ENCODE measurements at places on chromosomes 6 and 20.

DNA sequence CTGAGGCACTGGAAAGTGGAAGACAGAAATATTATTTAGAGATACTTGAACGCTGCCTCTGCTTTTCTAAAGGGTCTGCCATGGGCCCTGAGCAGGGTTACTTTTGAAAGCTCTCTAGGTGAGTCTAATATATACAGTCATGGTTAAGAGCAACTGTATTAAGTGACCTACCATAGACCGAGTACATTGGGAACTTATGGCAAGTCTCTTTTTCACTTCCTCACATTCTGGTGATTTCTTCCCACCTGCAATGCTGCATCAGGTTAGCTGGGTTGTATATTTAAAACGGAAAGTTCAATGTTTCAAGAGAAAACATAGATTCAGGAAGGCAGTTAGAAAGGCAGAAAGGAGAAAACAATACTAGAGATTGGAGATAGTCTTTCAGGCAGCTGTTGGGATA is 154.7 kb downstream of the PHF3 start:
- DNase-seq: no peak

- DNase-seq: no peak
Measured at GRCh38 chr6:168708984-168709383, 268.0 kb downstream of the SMOC2 start.

DNA sequence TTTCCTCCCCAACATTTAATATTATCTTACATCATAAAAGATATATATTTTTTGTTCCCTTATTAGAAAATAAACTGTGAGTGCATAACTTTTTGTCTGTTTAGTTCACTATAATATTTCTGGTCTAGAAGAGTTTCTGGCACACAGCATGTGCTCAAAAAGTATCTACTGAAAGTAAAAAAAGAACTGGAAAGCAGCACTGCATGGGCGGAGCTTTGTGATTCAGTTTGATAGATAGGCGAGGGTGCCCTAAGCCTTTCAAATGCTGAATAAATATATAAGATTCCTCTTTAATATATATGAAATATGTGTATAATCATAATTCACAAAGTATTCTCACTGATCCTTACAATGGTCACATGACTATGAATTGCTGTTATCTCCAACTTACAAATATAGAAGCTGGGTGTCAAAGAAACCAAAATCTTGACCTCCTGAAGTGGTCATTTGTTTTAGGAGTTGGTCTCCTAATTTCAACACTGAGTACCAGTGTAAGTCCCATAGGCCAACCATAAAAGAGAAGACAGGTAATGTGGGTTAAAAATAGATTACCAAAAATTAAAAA is 50.8 kb downstream of the OR2B2 start:
- no peak for DNase-seq

DNA sequence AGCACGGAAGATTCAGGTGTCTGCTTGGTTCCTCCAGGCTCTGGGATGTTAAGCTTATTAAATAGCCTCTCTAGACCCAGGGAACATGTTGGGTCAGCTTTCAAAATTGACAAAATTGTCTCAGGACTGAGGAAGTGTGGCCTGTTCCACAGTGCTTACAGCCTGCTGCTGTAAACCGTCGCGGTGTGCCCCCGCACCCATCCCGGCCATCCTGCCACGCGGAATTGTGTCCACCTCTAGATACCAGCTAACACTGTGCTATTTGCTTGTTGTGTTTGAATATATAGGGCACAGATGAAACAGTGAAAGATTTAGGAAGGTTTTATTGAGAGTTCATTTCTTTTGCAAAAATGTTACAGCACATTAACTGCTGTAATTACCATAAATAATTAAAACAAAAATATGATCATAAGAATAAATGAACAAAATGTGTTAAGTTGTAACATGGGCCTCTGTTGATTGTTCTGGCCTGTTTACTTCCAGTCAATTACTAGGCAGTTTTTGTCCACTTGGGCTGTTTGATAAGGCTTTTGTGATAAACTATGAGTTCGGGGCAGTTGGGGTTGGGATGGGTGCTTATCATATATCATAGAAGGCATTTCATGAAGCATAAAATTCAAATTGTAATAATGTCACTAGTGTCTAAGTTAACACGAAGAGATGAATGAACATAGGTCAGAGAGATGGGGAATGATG is 77.4 kb downstream of the ARID1B start:
- DNase-seq: no peak

- DNase-seq: no peak
Measured at GRCh38 chr6:6584310-6585002, 4.1 kb upstream of the LY86 start.

DNA sequence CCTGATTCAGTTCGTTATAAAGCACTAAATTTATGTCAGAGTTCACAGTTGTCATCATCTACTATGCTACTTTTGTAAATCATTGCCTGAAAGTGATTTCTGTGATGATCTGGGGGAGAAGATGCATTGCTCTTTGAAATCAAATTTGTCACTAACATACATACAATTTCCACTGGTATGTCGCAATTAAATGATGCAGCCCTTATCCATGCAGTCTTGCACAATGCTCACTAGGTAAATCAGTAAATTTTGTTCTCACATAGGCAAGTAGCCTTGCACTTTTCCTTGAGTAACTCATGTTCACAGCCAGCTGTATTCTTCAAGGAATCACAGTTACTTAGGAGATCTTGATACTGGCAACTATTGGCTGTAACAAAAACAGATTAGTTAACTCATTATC is 20.8 kb downstream of the CRISP2 start:
- no peak for DNase-seq

DNA sequence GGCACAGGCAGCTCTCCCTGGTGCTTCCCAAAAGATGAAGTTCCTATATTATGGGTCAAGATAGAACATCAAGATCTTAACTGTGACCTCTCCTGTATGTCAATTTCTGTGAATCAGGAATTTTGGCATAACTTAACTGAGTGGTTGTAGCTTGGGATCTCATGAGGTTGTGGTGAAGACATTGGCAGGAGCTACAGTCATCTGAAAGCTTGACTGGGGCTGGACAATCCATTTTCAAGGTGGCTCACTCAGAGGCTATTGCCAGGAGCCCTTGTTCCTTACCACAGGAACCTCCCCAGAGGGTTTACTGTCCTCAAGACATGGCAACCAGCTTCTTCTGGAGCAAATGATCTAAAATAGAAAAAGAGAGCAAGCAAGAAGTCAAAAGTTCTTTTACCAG is 252.2 kb downstream of the ADGB start:
- no peak for DNase-seq

DNA sequence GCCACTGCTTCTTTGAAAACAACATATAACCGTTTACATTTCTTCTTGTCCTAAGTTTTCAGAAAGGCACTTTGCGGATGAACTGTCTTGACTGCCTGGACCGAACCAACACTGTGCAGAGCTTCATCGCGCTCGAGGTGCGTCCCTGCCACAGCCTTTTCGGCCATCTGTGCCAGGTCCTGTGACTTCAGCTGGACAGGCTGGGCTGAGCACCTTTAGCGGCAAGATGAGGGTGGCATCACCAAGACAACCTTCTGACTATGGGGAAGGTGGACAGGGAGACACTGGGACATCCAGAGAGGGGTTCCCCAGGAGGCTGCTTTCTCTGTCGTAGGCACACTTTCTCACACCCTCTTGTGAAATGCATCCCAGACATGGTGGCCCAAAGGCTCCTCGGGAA is 82.1 kb downstream of the SYNJ2 start:
- DNase-seq: no peak

DNA sequence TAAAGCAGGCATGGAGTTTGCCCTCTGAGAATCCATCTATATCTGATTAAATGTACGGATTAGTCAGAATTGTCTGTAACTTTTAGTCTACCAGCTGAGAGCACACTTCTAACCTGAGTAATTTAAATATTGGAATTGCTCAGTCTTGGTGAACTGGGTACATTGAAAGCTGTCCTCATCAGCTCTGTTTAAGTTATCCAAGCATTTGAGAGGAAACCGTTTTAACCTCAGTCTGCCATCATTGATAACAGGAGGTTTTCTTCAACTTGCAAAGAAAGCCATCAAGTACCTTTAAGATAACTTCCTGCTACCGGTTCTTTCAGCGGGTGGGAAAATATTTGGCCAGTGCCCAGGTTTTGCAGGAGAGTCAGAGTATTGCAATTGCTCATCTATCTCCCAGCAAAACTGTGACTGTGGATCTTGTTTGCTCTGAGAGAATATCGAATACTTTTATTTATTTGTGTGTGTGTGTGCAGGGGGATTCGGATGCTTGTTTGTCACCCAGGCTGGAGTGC is 31.1 kb upstream of the F13A1 start:
- DNase-seq: no peak

DNA sequence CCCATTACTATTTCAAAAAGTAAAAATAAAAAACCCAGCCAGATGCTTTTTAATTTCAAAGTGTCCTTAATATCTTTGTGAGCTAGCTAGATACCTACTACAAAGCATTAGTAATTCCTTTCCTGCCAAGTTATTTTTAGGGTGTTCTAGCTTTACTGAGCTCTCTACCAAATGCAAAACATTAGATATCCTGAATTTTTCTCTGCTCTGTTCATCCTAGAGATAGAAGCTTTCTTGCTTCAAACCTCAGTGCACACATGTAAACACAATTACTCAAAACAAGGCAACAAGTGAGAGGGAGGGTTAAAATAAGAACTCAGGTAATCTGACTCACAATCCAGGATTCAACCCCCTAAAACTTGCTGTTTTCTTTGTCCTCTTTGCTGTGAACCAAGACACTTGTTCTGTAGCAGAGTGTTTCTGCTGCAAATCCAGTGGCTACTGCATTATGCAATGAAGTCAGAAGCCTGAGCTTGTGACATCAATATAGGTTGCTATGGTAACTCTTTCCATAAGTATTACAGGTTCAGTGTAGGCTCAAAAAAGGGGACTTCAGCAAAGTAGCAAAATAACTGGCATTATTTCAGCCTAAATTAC is 72.6 kb upstream of the STXBP5 start:
- no peak for DNase-seq

- no peak for DNase-seq
Measured at GRCh38 chr6:3526962-3527650, 70.3 kb upstream of the SLC22A23 start.

GRCh38 chr6:169894377-169894960 is 143.0 kb downstream of the ERMARD start:
- DNase-seq: no peak

DNA sequence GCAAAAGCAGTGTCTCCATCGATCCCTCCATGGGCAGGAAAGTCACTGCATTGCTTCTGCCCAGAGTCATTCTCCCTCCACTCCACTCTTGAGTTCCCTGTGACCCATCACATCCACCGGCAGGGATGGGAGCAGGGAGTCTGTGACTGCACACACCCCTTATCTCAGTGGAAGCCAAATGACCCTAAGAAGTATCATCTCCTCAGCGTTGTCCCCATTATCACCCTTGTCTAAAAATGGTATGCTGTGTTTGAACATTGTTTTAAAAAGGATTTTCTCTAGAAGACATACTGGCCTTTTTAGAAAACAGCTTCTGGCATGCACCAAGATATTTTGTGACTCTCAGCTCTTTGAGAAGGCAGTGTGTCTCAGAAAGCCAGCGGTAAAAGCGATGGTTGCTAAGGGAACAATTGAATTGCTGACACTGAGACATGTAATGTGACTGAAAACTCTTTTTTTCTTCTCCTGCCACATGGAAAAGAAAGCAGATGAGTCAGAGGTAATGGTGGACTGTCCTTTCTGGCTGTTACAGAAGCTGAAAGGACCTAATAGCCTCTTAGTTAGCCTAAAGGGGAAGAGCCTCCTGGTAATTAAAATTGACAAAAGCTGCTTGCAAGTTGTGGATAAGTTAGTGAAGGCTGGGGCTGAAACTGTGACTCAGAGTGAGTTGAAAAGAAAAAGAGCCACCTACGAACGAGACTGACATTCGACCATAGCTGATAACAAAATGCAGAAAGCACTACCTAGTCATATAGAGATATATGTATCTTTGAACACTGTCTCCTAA is 120.5 kb downstream of the MAP3K7 start:
- DNase-seq: no peak

GRCh38 chr20:57243480-57244220 is 22.8 kb downstream of the BMP7 start:
- DNase-seq: no peak

GRCh38 chr6:11307226-11307625 is 74.8 kb upstream of the NEDD9 start:
- DNase-seq: no peak

GRCh38 chr20:47576516-47577033 is 74.9 kb downstream of the NCOA3 start:
- peak; percentile 77 for DNase-seq

- DNase-seq: no peak
Measured at GRCh38 chr6:33428224-33428965, 8.5 kb downstream of the SYNGAP1 start.

- no peak for DNase-seq
Measured at GRCh38 chr20:12596863-12597262, 411.9 kb upstream of the SPTLC3 start.

DNA sequence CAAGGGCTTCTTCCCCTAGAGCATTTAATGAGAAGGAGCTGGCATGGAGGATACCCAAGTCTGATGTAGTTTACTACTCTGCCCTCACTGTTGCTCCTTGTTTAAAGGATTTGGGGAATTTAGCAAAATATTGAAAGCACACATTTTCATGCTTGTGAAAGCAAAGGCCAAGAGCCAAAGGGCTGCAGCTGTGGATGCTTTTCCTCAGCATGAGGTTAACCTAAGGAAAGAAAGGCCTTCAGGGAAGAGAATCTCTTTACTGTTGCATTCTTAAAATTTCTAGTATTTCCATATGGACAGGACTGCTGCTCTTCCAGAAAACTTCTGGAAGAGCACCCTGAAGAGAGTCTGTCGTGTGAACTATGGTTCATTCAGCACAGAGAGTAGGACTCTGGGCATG is 45.9 kb upstream of the SASH1 start:
- DNase-seq: no peak

GRCh38 chr6:5151360-5151954 is 66.3 kb downstream of the PPP1R3G start:
- DNase-seq: no peak

DNA sequence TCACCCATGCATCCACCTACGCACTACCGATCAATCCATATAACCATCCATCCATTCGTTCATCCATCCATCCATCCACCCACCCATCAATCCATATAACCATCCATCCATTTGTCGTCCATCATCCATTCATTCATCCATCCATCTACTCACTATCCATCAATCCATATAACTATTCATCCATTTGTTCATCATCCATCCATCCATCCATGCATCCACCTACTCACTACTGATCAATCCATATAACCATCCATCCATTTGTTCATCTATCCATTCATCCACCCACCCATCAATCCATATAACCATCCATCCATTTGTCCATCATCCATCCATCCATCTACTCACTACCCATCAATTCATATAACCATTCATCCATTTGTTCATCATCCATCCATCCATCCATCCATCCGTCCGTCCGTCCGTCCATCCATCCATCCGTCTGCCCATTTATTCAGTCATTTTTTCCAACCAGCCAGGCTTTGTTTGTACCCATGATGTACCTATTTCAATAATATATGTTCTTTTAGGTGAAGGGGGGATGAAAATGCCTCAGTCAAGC is 6.1 kb upstream of the BPIFB6 start:
- DNase-seq: no peak

- no peak for DNase-seq
Measured at GRCh38 chr20:23995905-23996666, 7.5 kb upstream of the GGTLC1 start.

- no peak for DNase-seq
Measured at GRCh38 chr20:45303586-45304463, 2.8 kb upstream of the RBPJL start.

- DNase-seq: no peak
Measured at GRCh38 chr6:2344319-2344905, 99.0 kb upstream of the GMDS start.

Measured in pulmonary artery endothelial cell (primary cell).